ENCODE measurements at places on chromosomes 3 and 15. TPM values are rescaled to one million over a fixed set of nuclear protein-coding genes. Genes with fewer than 3 reads are reported as not detected.

The SLC24A5 gene
- total RNA-seq: not detected

The FAM107A gene
- not detected for total RNA-seq

The MUSTN1 gene
- total RNA-seq: not detected

The GOLGA8O gene
- total RNA-seq: 5.0 TPM

The TRH gene
- not detected for total RNA-seq

The PLSCR2 gene
- 0.35 TPM for total RNA-seq

The MAGEL2 gene
- total RNA-seq: not detected

The SETD5 gene
- total RNA-seq: 111 TPM

The RASGRP1 gene
- 204 TPM for total RNA-seq

The MST1R gene
- 4.1 TPM for total RNA-seq

The C3orf22 gene
- total RNA-seq: not detected

The CAND2 gene
- total RNA-seq: 0.84 TPM

The CSTA gene
- not detected for total RNA-seq

The WNT5A gene
- total RNA-seq: not detected

GRCh38 chr15:51132384-51133139 lies 37.9 kb upstream of the TNFAIP8L3 start:
- no peak for DNase-seq

DNA sequence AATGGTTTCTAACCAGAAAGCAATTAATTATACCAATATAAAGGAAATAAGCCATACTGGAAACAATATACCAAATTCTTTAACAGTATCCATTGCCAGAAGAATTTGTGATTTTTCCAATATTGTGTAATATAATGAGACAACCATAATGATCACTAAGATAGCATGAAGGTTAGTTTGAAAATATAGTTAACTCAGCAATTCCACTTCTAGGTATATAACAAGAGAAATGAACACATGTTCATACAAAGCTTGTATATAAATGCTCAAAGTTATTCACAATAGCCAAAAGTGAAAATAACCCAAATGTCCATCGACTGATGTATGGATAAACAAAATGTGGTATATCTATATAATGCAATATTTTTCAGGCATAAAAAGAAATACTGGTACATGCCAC lies 369.1 kb downstream of the TBC1D5 start:
- DNase-seq: no peak

GRCh38 chr15:56128081-56128480 lies 115.6 kb downstream of the RFX7 start:
- DNase-seq: no peak

GRCh38 chr3:190182418-190183043 lies 61.8 kb upstream of the P3H2 start:
- no peak for DNase-seq

GRCh38 chr3:74023395-74023794 lies 398.7 kb upstream of the PDZRN3 start:
- DNase-seq: no peak

DNA sequence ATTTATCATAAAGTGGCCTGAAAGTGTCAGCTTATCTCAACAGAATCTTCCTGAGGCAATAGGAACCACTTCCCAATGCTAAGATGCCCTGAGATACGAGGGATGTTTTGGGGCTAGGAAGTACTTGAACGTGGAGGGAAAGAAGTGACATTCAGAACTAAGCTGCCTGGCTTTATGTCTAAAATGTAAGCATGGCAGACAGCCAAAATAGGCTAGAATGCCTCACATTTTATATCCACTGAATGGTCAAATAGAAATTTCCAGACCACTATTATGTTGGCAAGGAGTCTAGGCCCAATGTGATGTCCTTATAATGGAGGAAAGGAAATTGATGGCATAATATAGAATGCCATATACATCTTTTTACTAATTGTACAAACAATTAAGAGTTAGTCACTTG lies 154.9 kb downstream of the PEX5L start:
- no peak for DNase-seq

DNA sequence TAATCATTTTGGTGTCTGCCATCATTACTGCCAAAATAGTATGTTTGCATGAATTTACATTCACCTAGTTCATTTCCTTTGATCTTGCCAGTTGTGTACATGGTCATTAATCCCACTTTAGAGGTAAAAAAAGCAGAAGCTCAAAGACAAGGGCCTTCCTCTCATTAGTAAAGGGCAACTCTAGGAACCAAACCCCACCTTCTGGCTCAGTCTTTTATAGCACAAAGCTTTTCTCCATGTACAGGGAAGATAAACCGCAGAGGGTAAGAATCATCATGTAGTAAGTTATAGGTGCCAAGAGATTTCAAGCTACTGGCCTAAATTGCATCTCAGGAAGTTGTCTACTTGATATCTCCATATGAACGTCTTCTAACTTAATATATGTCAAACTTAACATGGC lies 19.3 kb upstream of the SPG21 start:
- DNase-seq: no peak

DNA sequence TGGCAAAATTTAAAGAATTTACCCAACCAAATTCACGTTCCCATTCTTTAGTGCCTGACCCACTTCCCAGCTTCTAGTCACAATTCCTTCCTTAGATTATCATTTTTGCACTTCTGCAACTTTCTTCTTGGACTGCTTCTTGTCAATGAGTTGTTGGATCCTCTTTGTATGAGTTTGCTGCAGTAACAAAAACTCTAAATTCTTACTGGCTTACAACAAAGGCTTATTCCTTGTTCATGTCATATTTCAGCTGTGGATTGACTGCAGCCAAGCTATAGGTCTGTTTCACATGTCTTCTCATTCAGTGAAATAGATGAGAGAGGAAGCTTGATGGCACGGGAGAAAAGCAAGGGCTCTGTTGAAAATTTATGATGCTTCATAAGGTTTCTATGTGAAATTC lies 50.4 kb upstream of the TGFBR2 start:
- no peak for DNase-seq

DNA sequence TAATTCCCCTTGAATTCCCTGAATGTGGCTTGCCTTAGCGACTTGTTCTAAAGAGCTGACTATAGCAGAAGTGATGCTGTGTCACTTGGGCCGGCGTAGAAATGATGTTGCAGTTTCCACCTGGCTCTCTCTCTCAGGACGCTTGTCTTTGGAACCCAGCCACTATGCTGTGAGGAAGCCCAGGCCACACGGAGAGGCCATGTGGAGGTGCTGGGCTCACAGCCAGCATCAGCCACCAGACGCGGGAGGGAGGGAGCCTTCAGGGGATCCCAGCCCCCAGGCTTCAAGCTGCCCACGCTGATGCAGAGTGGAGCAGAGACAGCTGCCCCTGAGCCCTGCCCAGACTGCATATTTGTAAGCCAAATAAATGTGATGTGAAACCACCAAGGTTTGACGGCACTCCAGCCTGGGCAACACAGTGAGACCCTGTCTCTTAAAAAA lies 18.6 kb downstream of the RNU5B-1 start:
- no peak for DNase-seq

DNA sequence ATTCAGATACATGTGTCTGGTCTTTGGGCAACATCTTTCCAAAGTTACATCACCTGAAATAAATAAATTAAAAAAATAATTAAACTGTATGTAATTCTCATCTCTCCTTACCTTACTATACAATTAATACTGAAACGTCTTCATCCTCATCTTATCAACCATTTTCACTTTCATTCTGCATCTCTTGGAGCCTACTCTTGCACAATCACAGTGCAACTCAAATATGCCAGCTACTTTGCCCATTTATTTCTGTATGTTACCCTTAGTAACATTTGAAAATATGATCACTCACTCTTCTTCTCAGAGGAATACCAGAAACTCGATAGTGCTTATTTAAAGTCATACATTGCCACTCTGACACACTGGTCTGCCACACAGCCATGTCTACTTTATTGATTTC lies 1357.1 kb upstream of the CADM2 start:
- no peak for DNase-seq

GRCh38 chr15:89132611-89133507 lies 44.6 kb downstream of the ABHD2 start:
- DNase-seq: no peak

- DNase-seq: no peak
Measured at GRCh38 chr3:7447197-7447769, 586.4 kb downstream of the GRM7 start.

GRCh38 chr3:142027735-142028134 lies 121.6 kb downstream of the TFDP2 start:
- DNase-seq: peak; percentile 37

- DNase-seq: no peak
Measured at GRCh38 chr3:186925826-186926225, 4.5 kb upstream of the ST6GAL1 start.

DNA sequence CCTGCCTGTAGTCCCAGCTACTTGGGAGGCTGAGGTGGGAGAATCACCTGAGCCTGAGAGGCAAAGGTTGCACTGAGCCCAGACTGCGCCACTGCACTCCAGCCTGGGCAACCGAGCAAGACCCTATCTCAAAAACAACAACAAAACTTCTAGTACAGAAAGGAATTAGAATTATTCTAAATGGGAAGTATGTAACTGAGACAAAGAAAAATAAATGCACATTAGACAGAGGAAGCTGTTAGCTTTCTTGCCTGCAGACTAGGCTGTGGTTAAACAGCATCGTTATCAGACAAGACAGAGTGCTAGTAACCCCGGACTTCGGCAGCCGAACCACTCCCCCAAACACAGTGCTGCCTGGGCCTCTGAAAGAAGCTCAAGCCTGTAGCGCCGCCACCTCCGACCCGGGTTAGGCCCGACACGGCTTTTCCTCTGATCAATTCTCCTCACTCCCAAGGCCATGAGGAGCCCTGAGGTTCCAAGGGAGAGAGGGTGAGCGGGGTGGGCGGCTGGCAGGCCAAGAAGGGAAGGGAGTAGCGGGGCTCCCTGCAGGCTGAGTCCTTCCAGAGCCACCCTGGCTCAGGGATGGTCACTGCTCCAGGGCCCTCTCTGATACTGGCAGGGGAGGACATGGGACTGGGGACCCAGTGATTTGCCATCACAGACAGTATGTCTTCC lies 44.8 kb upstream of the MUC4 start:
- no peak for DNase-seq

GRCh38 chr15:68693071-68693470 lies 114.3 kb downstream of the CORO2B start:
- peak; percentile 21 for DNase-seq

DNA sequence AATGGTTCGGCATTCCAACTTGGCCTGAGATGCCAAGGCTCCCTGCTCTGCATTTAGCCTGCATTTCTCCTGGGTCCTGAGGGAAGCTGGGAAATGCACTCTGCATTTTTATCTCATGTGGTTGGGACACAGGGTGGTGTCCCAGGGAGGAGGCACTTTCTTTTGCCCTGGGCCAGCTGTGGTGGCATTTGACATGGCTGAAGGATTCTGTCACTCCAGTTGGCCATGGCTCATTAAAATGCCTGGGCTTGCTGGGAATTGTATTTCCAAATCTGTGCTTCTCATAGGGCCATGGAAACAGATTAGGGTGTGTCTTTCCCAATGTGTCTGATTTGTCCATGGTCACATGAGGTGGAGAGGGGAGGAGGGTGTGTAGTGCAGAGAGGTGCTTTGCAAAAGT lies 128.3 kb upstream of the RGMA start:
- no peak for DNase-seq

DNA sequence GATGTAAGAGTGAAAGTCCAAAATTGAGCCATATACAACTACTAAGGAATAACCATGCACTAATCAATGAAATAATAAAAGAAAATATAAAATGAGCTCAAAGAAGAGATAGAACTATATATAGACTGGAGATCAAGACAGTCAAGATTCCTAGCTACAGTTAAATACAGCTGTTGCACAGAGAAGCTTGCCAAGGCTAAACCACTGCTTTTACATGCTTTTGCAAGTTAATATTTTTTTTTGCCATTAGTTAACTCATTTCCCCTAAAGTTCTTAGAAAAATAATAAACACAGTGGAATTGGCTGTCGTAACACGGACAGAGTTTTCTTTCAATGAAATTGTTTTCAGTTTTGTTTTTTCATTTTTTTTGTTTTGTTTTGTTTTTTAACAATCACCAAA lies 123.0 kb downstream of the VGLL3 start:
- DNase-seq: no peak

DNA sequence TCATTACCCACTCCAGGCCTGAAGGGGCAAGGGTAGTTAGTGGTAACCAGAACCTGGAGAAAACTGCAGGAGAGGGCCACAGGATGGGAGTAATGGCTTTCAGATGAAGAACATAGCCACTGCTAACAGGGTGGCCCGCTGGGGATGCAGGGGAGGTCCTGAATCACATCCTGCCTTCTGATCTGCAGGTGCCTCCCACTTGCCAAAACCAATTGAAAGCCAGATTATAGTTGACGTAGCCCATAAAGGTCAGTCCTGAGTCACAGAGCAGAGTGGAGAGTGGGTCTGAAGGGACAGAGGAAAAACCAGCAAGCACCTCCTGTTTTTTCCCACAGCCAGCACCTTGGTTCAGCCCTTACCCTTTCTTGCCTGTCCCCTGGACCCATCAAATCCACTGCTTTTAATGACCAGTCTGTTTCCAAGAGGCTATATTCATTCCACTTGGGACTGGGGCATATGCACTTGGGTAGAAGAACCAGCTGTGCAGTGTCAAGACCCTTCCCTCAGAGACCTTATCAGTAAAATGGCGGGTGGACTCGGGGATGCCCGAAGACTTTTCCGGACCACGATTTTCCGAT lies 646 bp upstream of the SLC35G2 start:
- DNase-seq: no peak

GRCh38 chr15:82843566-82843965 lies 34.1 kb downstream of the WHAMM start:
- no peak for DNase-seq

DNA sequence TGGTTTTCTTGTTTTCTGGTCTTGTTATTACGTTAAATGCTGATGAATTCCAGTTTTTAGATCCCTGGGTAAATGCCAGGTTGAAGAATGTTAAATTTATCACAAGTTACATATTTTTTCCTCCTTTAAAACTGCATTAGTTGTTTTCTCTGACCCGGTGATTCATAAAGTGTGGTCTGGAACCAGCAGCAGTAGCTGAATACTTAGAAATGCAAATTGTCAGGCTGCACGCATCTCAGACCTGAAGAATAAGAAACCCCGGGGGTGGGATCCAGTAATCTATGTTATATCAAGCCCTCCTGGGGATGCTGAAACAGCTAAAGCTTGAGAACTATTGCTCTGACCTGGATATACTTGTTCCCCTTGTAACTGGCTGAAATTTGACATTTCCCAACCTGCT lies 69.1 kb downstream of the PEX5L start:
- DNase-seq: no peak

GRCh38 chr3:172074586-172074985 lies 35.2 kb downstream of the FNDC3B start:
- no peak for DNase-seq
